ENCODE measurements at places on chromosomes 12 and 14. TPM values are rescaled to one million over a fixed set of nuclear protein-coding genes. Genes with fewer than 3 reads are reported as not detected.

- H3K27me3 ChIP-seq, result peaks cover 64% of the 10 kb centered on the region
- H3K4me3 ChIP-seq, result no peak overlapping the region
- H3K36me3 ChIP-seq, result no peaks in the 10 kb centered on the region
- H3K27ac ChIP-seq, result no peak overlapping the region
- H3K4me1 ChIP-seq, result no peaks in the 10 kb centered on the region
These were observed 135.5 kb downstream of the ANO2 start for GRCh38 chr12:5809586-5809985.

DNA sequence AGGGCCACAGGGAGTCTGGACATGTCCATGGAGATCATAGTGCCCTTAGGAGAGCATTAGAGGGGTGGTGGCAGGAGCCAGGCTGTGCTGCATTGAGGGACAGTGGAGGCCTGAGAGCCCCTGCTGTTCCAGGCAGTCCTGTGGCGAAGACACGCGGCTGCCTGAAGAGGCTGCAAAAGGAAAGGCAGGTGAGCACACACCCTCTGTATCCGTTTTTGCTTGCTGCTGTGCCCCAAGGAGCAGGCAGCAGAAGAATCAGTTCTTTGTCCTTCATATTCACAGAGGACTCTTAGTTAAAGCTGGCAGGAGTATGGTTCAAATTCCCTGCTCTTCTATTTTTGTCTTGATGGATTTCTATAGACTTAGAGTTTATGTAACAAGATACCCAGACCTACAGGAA is 4.5 kb downstream of the SLC35E3 start:
- H3K27ac ChIP-seq, result no peak overlapping the region
- H3K27me3 ChIP-seq, result no peaks in the 10 kb centered on the region

GRCh38 chr14:105888784-105889665 is 362.6 kb downstream of the TMEM121 start:
- peaks cover 45% of the 10 kb centered on the region for H3K27me3 ChIP-seq
- no peak overlapping the region for H3K27ac ChIP-seq
- no peaks in the 10 kb centered on the region for H3K4me1 ChIP-seq
- no peak overlapping the region for H3K4me3 ChIP-seq

DNA sequence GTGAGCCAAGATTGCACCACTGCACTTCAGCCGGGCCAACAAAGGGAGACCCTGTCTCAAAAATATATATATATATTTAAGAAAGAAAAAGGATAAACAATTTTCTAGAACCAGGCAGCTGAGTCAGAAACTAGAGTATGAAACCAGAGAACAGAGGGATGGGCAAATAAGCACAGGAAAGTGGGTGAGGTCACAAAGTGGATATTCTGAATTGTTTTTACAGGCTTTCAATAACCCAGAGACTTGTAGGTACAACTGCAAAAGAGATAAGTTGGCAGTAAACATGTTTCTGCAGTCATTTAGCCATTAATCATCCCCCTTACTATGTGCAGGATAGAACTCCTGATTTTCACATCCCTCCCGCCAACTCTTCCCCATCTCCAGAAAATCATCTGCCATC is 94.2 kb downstream of the BTG1 start:
- no peak overlapping the region for H3K4me3 ChIP-seq
- no peaks in the 10 kb centered on the region for H3K36me3 ChIP-seq
- no peaks in the 10 kb centered on the region for H3K27me3 ChIP-seq
- H3K4me1 ChIP-seq, result peaks cover 10% of the 10 kb centered on the region
- H3K27ac ChIP-seq, result no peak overlapping the region
- no peak for DNase-seq

- H3K4me3 ChIP-seq, result no peak overlapping the region
- H3K27me3 ChIP-seq, result no peaks in the 10 kb centered on the region
- no peak for DNase-seq
- peaks cover 14% of the 10 kb centered on the region for H3K36me3 ChIP-seq
- no peaks in the 10 kb centered on the region for H3K4me1 ChIP-seq
These were observed 78.9 kb downstream of the MAP3K9 start for GRCh38 chr14:70730393-70730792.

DNA sequence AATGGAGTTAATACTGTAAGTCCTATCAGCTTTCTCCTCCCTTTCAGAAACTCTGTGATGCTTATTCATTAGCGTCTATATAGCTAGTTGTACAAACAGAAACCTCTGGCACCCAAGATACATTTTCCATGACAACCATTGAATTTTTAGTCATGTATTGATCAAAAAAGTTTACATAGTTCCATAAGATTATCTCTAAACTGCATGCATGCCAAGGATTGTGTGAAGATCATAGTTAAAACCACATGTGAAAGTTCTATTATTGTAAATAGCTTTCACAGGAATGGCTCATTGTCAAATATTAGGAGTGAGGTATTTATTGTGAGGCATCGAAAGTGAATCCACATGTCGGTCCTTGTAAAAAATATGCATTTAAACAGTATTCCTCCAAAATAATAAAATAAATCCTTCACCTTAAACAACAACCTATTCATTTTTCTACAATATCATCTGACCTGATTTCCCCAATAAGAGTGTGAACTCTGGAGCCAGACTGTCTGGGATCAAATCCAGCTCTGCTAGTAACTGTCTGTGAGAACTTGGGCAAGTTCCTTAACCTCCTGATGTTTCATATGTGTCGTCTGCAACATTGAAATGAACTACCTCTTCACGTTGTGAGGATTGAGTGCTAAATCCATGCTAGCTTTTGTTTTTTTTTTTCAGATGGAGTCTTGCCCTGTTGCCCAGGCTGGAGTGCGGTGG is 10.6 kb upstream of the CDKL1 start:
- H3K27ac ChIP-seq, result no peak overlapping the region
- no peaks in the 10 kb centered on the region for H3K27me3 ChIP-seq
- no peaks in the 10 kb centered on the region for H3K36me3 ChIP-seq
- no peaks in the 10 kb centered on the region for H3K4me1 ChIP-seq
- no peak overlapping the region for H3K4me3 ChIP-seq

Gene DHRS4
- 15.7 TPM for total RNA-seq

- H3K27ac ChIP-seq, result no peak within 1 kb of the TSS
- H3K4me3 ChIP-seq, result peak within 1 kb of the TSS; percentile 74
These were observed at the start of gene RARG for GRCh38 chr12:53231921-53232645. RARG (minus strand) TSS chr12:53232209; CDS start chr12:53227545, 4,664 bp downstream.

DNA sequence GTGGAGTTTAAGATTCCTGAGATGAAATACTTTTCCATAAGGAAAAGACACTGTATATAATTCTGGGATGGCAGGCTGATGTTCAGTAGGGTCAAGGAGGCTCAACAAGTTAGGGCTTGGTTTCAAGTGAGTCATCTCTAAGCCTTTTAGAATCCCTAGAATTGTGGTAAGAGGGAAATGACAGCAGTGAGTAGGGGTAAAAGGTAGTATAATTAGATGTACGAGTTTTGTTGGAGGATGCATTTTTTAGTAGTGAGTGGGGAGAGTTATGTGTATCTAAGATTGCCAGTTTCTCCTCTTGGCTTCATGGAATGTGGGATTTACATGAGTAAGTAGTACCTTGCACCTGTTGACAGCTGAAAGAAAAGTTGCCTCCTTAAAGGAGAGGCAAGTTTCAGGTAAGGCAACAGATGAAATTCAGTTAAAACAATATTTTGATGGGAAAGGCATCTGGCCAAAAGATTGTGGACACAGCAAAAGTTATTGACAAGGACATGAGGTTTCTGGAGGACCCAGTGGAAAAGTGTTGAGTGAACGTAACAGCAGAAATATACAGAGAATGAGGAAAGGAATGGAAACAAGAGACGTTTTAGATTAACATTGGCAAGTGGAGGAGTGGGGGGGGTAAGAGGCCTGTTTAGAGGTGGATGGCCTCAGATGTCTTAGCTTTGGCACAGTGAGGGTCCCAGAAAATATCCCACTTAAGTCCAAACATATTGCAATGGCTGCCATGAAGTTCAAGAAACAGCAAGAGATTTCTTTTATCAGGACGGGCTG is 21.8 kb downstream of the LMO3 start:
- no peaks in the 10 kb centered on the region for H3K4me1 ChIP-seq
- H3K27ac ChIP-seq, result no peak overlapping the region
- no peaks in the 10 kb centered on the region for H3K36me3 ChIP-seq
- no peak for DNase-seq
- H3K27me3 ChIP-seq, result no peaks in the 10 kb centered on the region
- H3K4me3 ChIP-seq, result no peak overlapping the region

DNA sequence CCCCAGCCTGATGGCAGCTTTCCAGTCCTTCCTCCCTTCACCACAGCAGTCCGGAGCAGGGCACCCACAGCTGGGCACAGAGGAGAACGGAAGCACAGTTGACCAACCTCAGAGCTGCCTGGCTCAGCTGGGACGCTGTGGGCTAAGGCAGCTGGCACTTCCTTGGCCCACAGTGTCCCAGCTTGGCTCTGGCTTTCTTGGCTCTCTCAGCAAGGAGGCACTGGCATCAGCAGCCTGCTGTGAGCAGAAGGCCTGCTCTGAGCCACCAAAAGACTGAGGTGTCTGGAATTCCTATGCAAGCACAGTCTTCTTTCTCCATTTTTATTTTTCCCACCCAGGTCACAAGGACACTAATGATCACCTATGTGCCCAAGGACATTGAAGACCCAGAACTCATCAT is 32.6 kb downstream of the NGB start:
- no peak overlapping the region for H3K4me3 ChIP-seq
- H3K27me3 ChIP-seq, result peaks cover 74% of the 10 kb centered on the region
- no peak for DNase-seq
- no peak overlapping the region for H3K27ac ChIP-seq
- H3K4me1 ChIP-seq, result no peaks in the 10 kb centered on the region
- no peaks in the 10 kb centered on the region for H3K36me3 ChIP-seq

DNA sequence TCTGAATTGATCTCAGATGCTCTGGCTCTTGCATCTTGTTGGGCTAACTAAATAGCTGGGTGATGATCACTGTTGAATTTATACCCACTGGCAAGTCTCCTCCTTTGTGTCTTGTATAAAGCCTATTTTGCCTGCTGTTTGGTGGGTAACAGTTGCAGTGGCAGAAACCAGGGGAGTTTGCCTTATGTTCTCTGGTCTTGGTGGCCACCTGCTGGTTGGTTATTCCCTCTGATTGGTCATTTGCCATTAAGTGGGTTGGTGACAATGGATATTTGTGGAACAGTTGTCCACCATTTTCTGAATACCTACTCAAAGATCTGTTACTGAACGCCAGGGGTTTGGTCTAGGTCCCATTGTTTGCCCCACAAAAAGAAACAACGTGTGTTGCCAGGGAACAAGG is 52.1 kb downstream of the AVPR1A start:
- peaks cover 17% of the 10 kb centered on the region for H3K27me3 ChIP-seq
- H3K4me3 ChIP-seq, result no peak overlapping the region
- no peak overlapping the region for H3K27ac ChIP-seq
- peaks cover 7% of the 10 kb centered on the region for H3K4me1 ChIP-seq
- peak; percentile 47 for DNase-seq

GRCh38 chr14:33491112-33491511 is 459.8 kb downstream of the EGLN3 start:
- H3K27ac ChIP-seq, result no peak overlapping the region
- H3K27me3 ChIP-seq, result peaks cover 68% of the 10 kb centered on the region
- no peak overlapping the region for H3K4me3 ChIP-seq
- no peaks in the 10 kb centered on the region for H3K4me1 ChIP-seq
- no peak for DNase-seq
- H3K36me3 ChIP-seq, result no peaks in the 10 kb centered on the region

DNA sequence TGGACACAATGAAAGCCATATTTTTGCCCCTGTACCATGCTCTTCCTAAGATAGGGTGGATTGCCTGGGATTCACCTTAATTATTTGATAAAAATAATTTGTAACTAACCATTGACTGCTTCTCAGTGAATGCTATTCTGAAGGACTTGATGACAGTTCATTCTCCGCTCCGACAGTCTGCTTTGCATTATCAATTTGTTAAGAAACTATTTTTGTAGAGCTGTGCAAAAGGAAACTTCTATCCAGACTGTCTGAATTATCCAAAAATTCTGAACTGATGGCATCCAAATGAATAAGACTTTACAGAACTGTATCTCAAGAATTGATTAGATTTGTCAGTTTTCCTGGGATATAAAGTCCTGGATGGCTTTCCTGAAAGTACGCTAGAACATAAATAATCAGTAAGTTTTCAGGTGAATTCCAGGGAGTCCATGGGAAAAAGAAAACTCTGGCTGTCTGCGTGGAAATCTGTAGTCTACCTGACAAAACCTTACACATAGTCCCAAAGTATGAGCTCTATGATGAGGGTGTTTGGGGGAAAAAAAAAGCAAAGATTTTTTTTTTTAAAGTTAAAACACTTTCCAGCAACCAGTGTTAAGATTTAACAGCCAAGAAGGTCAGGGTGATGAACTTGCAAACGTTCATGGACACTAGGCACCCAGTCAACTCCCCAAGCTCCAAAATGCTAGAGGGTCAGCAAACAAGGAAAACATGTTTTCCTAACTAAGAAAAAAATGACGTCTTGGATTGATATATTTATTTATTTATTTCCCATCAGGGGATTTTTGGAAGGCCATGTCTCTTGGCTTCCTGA is 291.1 kb upstream of the TBX3 start:
- H3K4me1 ChIP-seq, result no peaks in the 10 kb centered on the region
- H3K27ac ChIP-seq, result no peak overlapping the region
- no peak overlapping the region for H3K4me3 ChIP-seq
- DNase-seq, result no peak

DNA sequence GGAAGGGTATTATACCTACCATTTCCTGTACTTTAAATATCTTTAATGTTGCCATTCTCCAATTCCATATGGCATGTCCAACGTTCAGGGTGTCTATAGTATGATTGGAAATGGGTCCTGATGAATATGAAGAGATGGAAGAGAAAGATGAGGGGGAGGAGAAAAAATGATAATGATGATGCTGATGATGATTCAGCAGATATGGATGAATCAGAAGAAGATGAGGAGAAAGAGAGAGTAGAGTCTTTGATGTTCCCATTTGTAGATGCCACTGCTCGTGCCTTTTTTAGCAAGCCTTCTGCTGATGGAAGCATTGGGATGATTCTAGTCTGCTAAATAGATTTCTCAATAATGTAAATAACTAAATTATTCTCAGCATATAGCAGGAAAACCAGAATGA is 163.5 kb downstream of the PIK3C2G start:
- H3K36me3 ChIP-seq, result peaks cover 2% of the 10 kb centered on the region
- H3K4me3 ChIP-seq, result no peak overlapping the region
- DNase-seq, result no peak
- no peaks in the 10 kb centered on the region for H3K27me3 ChIP-seq

DNA sequence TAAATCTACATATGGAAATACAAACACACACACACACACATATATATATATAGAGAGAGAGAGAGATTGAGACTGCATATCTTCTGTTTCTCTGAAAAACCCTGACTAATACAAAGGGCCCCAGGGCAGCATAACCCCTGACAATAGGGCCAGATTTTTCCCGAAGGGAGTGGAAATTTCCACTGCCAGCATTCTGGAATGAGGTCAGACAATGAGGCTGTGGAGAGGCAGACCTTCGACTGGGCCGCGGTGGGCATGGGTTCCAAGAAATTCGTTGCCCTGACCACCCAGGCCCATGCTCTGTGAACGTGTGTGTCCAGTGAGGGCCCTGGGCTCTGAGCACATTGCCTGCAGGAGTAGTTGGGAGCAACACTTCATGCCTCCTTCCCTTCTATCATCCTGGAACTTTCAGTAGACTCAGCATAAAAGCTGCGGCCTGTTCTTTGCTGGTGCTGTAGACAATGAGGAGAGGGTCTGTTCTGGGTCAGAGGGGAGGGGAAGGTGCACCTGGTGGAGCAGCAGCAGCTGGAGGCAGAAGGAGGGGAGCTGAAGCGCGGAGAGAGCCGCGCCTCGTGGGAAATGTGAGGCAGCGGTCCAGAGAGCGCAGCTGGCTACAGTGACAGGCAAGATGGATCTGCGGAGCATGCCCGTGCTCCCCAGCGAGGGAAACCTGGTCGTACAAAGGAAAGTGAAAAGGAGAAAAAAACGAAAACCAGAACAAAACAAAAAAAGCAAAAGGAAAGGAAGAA is 25.6 kb upstream of the CCDC60 start:
- H3K4me1 ChIP-seq, result no peaks in the 10 kb centered on the region
- peaks cover 21% of the 10 kb centered on the region for H3K27me3 ChIP-seq
- no peak for DNase-seq
- no peak overlapping the region for H3K27ac ChIP-seq

GRCh38 chr12:57127101-57127725 is 1.1 kb upstream of the LRP1 start:
- peaks cover 48% of the 10 kb centered on the region for H3K27me3 ChIP-seq
- H3K4me3 ChIP-seq, result peak overlapping the region; percentile 81
- peaks cover 18% of the 10 kb centered on the region for H3K36me3 ChIP-seq
- no peak overlapping the region for H3K27ac ChIP-seq

Measured in Calu3 (cell line).